ENCODE measurements at places on chromosomes 11 and 22. TPM values are rescaled to one million over a fixed set of nuclear protein-coding genes. Genes with fewer than 3 reads are reported as not detected.
A peak's percentile ranks its signal among the peaks of the same experiment; 100 is the strongest.

DNA sequence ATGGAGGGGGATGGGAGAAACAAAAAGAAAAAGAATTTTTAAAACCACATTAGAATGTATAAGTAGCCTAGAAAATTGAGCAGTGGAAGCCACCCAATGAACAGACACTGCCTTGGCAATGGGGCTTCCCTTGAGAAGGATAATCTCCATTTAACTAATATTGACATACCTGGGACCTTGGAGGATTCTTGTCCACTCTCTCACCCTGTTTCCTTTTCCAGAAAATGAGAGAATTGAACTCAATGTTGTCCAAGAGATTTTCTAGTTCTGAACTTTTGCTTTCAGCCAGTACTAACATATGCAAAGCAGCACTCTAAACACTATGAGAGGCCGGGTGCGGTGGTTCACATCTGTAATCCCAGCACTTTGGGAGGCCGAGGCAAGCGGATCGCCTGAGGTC lies 524 bp downstream of the MS4A8 start:
- no peaks in the 10 kb centered on the region for H3K4me1 ChIP-seq
- H3K27ac ChIP-seq, result no peak overlapping the region
- peaks cover 17% of the 10 kb centered on the region for H3K27me3 ChIP-seq
- H3K36me3 ChIP-seq, result no peaks in the 10 kb centered on the region

DNA sequence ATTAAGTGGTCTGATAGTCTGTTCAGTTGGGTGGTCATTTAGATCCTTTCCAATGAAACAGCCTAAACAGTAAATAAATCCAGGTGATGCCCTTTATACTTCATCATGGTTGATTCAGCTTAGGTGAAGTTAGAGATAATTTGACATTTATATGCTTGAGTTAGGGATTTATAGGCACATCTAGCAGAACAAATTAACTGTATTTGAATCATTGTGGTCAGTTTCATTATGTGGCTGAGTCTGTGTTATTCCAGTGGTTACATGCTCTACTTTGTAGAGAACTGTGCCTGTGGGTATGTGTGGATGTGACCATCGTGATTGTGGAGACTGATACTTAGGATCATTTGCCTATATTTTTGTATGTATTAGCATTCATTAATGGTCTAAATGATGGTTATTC lies 194.6 kb downstream of the DDX10 start:
- H3K4me1 ChIP-seq, result peaks cover 17% of the 10 kb centered on the region
- no peak overlapping the region for H3K4me3 ChIP-seq
- no peak for DNase-seq

GRCh38 chr11:64263947-64264317 lies 12.6 kb downstream of the PLCB3 start:
- no peaks in the 10 kb centered on the region for H3K27me3 ChIP-seq
- DNase-seq, result no peak
- H3K4me3 ChIP-seq, result no peak overlapping the region
- H3K4me1 ChIP-seq, result peaks cover 24% of the 10 kb centered on the region

DNA sequence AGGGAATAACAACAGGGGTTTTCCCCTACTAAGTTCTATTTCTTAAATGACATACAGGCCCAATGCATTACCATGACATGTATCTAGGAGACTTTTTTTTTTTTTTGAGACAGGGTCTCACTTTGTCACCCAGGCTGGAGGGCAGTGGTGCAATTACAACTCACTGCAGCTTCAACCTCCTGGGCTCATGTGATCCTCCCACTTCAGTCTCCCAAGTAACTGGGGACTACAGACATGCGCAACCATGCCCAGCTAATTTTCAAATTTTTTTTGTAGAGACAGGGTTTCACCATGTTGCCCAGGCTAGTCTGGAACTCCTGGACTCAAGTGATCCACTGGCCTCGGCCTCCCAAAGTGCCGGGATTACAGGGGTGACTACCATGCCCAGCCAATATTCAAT lies 7.5 kb downstream of the CPSF7 start:
- peaks cover 81% of the 10 kb centered on the region for H3K36me3 ChIP-seq
- H3K27me3 ChIP-seq, result no peaks in the 10 kb centered on the region
- no peak for DNase-seq
- no peak overlapping the region for H3K27ac ChIP-seq

- H3K36me3 ChIP-seq, result peaks cover 44% of the 10 kb centered on the region
- peaks cover 54% of the 10 kb centered on the region for H3K4me1 ChIP-seq
- H3K27ac ChIP-seq, result no peak overlapping the region
- no peak overlapping the region for H3K4me3 ChIP-seq
- DNase-seq, result no peak
Measured at GRCh38 chr11:48025984-48026340, 45.6 kb downstream of the PTPRJ start.

DNA sequence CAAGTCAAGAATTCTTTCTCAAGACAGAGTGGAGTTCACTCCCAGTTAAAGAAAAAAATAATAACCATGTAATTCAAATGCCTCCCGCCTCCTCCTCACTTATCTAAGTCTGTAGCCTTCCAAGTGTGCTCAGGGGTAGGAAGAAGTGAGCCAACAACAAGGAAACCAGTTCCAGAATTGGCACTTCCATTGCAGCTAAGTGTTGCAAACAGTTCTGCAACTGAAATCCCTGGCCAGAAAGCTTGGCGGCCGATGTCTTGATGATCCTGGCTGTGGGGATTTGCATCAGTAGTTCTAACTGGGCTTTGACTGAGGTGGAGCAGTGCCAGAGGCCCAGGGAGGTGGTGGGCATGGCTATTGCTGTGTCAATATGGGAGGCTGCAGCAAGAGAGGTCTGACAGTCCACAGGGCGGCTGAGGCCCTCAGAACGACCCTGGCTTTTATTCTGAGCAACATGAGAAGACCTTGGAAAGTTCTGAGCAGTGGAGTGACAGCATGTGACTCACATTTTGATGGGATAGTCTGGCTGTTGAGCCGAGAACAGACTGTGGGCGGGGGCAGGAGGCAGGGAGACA lies 19.2 kb downstream of the DHCR7 start:
- H3K36me3 ChIP-seq, result no peaks in the 10 kb centered on the region
- H3K4me1 ChIP-seq, result peaks cover 8% of the 10 kb centered on the region
- no peaks in the 10 kb centered on the region for H3K27me3 ChIP-seq
- H3K27ac ChIP-seq, result peak overlapping the region; percentile 52
- H3K4me3 ChIP-seq, result no peak overlapping the region

- no peak for DNase-seq
- no peak overlapping the region for H3K27ac ChIP-seq
- H3K4me1 ChIP-seq, result no peaks in the 10 kb centered on the region
- no peak overlapping the region for H3K4me3 ChIP-seq
- H3K27me3 ChIP-seq, result no peaks in the 10 kb centered on the region
Measured at GRCh38 chr11:17798253-17798652, 63.7 kb downstream of the KCNC1 start.

GRCh38 chr11:2743427-2744110 lies 43.8 kb upstream of the KCNQ1OT1 start:
- H3K27ac ChIP-seq, result no peak overlapping the region
- H3K4me1 ChIP-seq, result no peaks in the 10 kb centered on the region
- H3K36me3 ChIP-seq, result no peaks in the 10 kb centered on the region
- no peak for DNase-seq
- H3K27me3 ChIP-seq, result no peaks in the 10 kb centered on the region

GRCh38 chr11:91871791-91872190 lies 352.8 kb upstream of the FAT3 start:
- H3K36me3 ChIP-seq, result no peaks in the 10 kb centered on the region
- H3K27ac ChIP-seq, result no peak overlapping the region
- H3K4me1 ChIP-seq, result no peaks in the 10 kb centered on the region
- DNase-seq, result no peak

GRCh38 chr22:48895831-48896765 lies 931.6 kb downstream of the BRD1 start:
- no peak overlapping the region for H3K4me3 ChIP-seq
- H3K27me3 ChIP-seq, result no peaks in the 10 kb centered on the region
- no peaks in the 10 kb centered on the region for H3K36me3 ChIP-seq

DNA sequence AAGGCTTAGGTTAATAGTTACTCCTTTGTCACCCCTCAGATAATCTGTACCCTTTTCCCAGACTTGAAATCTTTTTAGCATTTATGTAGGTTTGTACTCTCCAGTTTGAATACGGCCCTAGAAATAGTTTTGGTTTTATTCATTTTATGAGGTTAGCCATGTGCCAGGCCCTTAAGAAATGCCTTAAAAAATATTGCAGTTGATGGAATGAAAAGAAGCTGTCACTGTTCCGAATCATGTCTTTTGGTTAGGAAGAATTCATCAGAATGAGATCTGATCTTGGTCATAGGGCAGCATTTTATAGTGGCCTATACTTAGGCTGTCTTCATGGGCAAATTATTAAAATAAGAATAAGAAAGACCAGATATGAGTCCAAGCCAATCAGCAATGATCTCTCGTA lies 14.8 kb upstream of the PRSS23 start:
- no peak overlapping the region for H3K4me3 ChIP-seq
- DNase-seq, result no peak
- no peak overlapping the region for H3K27ac ChIP-seq

DNA sequence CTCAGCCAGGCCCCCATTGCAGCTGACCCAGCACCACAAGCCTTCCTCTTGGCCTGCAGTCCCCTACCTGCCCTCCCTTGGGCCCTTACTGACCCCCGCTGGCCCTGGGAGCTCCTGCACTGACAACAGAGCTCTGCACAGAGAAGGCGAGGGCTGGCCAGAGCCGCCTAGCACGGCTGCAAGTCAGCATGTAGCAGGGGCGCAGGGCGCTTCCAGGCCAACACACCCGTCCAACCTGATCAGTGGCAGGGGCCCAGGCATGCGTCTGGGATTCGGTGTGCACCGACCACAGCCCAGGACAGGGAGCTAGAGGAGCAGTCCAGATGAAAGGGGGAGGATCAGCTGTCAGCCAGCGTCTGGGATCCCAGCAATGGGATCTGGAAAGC lies 7.6 kb downstream of the WNT7B start:
- DNase-seq, result no peak
- H3K27ac ChIP-seq, result no peak overlapping the region
- H3K27me3 ChIP-seq, result peaks cover 40% of the 10 kb centered on the region
- no peaks in the 10 kb centered on the region for H3K36me3 ChIP-seq
- H3K4me3 ChIP-seq, result no peak overlapping the region

DNA sequence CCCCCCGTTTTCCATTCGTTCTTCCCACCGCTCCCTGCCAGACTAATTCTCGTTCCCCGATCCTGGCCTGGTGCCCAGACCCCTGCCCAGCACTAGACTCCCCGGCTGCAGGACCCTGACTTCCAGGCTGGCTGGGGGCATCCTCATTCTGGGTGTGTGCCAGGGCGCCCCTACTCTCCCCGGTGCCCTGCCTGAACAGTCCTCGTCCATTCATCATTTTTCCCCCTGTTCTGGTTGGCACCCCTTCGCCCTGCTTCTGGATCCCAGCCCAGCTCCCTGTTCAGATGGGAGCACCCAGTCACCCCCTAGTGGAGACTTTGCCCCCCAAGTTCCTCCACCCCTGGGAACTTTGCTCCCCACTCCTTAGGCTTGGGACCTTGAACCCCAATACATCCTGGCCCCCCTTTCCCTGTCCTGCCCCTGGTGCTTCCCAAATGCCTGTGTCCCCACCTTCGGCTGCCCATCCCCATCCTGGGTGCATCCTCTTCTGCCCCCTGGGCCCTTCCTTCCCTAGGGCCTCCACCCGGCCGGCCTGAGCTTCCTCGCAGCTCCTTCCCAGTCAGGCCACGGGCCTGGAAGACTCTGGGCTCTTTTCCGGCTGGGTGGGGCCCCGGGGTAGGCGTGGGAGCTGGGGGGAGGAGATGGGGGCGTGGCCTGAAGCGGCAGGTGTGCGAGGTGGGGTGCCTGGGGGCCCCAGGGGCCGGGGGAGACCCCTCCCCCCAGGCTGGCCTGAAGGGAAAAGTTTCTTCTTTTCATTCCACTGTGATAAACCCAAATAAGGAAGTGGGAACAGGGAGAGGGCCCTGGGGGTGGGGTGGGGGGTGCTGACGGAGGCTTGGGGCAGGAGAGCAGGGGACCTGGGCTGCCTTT lies 908 bp downstream of the PLCB3 start:
- peak; percentile 42 for DNase-seq
- no peaks in the 10 kb centered on the region for H3K27me3 ChIP-seq
- H3K4me1 ChIP-seq, result peaks cover 41% of the 10 kb centered on the region
- peak overlapping the region; percentile 48 for H3K27ac ChIP-seq
- H3K4me3 ChIP-seq, result peak overlapping the region; percentile 89

- H3K4me3 ChIP-seq, result no peak overlapping the region
- no peaks in the 10 kb centered on the region for H3K27me3 ChIP-seq
- H3K4me1 ChIP-seq, result peaks cover 3% of the 10 kb centered on the region
- DNase-seq, result no peak
Measured at GRCh38 chr11:122898799-122899198, 16.2 kb downstream of the JHY start.

DNA sequence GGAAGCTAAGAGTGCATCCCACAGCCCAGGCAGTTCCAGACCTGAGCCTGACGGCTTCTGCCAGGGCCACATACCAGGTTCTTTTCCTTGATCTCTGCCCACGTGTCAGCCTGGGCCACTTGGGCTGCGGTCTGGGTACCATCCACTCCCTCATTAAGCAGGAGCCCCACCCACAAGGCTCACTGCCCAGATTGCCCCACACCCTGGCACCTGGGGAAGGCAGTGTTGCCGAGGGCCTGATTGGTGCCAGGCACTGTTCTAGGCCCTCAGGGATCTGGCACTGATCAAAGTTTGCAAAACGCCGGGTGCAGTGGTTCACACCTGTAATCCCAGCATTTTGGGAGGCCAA lies 15.4 kb downstream of the GGA1 start:
- peak overlapping the region; percentile 89 for H3K27ac ChIP-seq
- H3K36me3 ChIP-seq, result peaks cover 35% of the 10 kb centered on the region
- DNase-seq, result no peak

GRCh38 chr22:40237241-40237640 lies 59.5 kb downstream of the TNRC6B start:
- no peak for DNase-seq
- H3K4me3 ChIP-seq, result no peak overlapping the region
- H3K4me1 ChIP-seq, result peaks cover 55% of the 10 kb centered on the region

- H3K4me1 ChIP-seq, result no peaks in the 10 kb centered on the region
- no peak overlapping the region for H3K27ac ChIP-seq
- H3K4me3 ChIP-seq, result no peak overlapping the region
- no peak for DNase-seq
- peaks cover 13% of the 10 kb centered on the region for H3K27me3 ChIP-seq
- no peaks in the 10 kb centered on the region for H3K36me3 ChIP-seq
Measured at GRCh38 chr11:119983816-119984215, 154.1 kb downstream of the TRIM29 start.

Gene OR8D1
- not detected for total RNA-seq

Gene C11orf87
- not detected for total RNA-seq

DNA sequence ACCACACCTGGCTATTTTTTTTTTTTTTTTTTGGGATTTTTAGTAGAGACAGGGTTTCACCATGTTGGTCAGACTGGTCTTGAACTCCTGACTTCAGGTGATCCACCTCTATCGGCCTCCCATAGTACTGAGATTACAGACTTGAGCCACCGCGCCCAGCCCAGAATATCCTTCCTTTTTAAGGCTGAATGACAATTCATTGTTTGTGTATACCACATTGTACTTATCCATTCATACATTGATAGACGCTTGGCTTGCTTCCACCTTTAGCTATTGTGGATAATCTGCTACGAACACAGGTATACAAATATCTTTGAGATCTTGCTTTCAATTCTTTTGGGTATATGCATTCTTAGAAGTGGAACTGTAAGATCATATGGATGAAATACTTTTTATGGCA lies 10.8 kb upstream of the RASSF10 start:
- H3K4me3 ChIP-seq, result no peak overlapping the region
- H3K4me1 ChIP-seq, result no peaks in the 10 kb centered on the region
- H3K27ac ChIP-seq, result no peak overlapping the region
- DNase-seq, result no peak
- no peaks in the 10 kb centered on the region for H3K36me3 ChIP-seq

Data from activated CD8-positive, alpha-beta T cell treated with anti-CD3 and anti-CD28 coated beads, Interleukin-2, amount 10 ng/mL, durations not matched to agents 7 days and 5 days (primary cell).